ENCODE measurements at places on chromosomes 12 and 14. TPM values are rescaled to one million over a fixed set of nuclear protein-coding genes. Genes with fewer than 3 reads are reported as not detected.

GRCh38 chr12:100043631-100044030 is 58.9 kb upstream of the ANKS1B start:
- no peak for DNase-seq

GRCh38 chr14:77033622-77034589 is 5.4 kb upstream of the IRF2BPL start:
- DNase-seq = peak; percentile 92

- no peak for DNase-seq
Observed at GRCh38 chr14:89138846-89139245, 278.2 kb downstream of the FOXN3 start.

DNA sequence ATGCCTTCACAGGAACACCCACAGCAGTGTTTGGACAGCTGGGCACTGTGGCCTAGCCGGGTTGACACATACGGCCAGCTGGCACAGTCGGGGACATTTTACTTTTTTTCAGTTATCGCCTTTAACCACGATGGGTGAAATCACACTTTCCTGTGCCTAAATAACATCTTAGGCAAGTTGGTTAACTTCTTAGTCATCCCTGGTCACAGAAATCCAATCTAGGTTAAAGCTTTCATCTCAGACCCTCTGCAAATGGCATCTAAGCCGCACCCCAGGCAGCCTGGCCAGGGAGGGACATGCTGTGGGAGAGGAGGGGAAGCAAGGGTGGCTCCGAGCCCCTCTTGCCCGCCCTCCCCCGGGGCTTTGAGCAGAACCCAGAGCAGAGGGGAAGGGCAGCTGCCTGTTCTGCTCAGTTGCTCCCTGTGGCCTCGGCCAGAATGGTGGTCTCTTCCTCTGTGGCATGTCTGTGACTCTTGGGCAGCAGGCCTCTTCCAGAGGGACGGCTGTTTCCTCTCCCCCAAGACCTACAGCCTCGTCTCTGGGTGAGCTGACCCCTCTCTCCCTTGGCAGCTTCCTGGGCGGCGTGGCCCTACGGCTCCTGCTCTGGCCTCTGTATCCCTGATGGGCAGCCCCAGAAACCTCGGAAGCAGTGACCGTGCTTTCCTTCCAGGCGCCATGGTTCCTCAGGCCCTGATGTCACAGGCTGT is 85.4 kb upstream of the DYNC1H1 start:
- no peak for DNase-seq

Gene GPD1
- total RNA-seq = 1.0 TPM

- DNase-seq = no peak
Observed at GRCh38 chr12:69189378-69189978, 49.9 kb upstream of the CPSF6 start.

Gene PROX2
- not detected for total RNA-seq

- DNase-seq = no peak
Observed at GRCh38 chr14:99133636-99134515, 138.1 kb downstream of the BCL11B start.

Gene HOXC6
- total RNA-seq = 1.2 TPM

Gene MEG3
- not detected for total RNA-seq

Gene WNT5B
- total RNA-seq = 0.24 TPM

- no peak for DNase-seq
Observed at GRCh38 chr14:22689199-22689598, 45.0 kb upstream of the OR6J1 start.

Gene LUM
- total RNA-seq = 0.31 TPM

Gene GPRC5D
- not detected for total RNA-seq

DNA sequence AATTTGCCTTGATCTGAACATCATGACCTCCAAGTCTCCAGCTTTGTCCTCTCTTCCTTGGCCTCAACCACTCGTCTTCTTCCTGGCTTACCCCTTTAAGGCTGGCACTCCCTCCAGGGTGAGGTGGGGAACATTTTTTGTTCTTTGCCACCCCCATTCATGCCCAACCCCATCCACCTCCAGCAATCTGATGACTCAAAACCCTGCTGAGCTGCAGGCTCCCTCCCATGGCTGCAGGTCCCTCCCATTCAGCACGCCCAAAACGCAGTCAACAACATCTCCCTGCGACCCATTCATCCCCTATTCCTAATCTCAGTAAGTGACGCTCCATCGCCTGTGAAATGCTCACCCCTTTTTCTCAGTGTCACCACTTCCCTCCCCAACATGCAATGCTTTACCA is 138.8 kb upstream of the PRMT8 start:
- no peak for DNase-seq

DNA sequence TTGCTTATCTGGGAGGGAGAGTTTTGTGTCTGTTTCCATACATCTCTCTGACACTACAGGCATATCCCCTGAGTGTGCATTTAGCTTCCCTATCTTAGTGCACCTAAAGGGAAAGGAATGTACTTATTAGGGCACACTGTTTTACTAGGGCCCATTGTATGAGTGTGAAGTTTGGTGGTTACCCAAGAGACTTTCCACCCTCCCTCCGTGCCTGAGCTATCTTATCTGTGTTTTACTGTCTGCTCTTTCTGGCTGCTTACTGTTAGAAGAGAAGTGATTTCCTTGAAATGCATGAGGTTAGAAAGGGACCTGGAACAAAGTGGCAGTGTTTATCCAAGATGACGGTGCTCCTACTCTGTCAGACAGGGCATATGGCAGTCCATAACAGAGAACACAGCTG is 8.5 kb upstream of the SVOP start:
- DNase-seq = no peak

DNA sequence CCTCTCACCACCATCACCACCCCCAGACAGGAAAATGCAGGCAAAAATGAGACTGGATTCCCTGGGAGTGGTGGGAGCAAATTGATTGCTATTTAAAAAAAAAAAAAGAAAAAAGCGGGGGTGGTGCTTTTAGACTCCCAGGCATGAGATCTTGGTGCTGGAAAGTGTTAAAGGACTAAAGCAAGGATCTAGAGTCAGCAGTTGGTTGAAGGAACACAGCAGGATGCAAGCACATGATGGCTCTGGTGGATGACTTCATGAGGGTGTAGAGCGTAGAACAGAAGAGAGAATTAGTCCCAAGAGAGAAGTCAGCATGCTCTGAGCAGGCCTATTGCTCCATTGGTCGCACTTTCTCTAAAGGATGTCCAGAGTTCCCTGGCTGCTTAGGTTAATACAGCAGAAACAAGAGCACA is 183.8 kb upstream of the HMGA2 start:
- DNase-seq = no peak

DNA sequence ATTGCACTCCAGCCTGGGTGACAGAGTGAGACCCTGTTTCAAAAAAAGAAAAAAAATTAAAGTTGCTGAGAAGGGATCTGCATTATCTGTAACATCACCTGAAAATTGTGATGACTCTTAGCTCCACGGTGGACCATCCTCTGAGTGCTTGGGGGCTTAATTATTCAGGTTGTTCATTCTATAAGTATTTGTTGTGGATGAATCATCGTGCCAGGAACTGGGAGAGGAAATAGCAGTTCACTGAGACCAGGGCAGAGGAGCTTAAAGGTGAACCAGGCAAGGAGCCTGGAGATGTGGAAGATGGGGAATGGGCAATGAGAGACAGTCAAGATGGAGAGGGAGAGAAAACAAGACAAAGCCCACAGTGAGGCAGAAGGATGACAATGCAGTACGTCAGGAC is 25.5 kb upstream of the GSC start:
- no peak for DNase-seq

- no peak for DNase-seq
Observed at GRCh38 chr12:70557583-70558191, 79.5 kb downstream of the PTPRB start.

Gene RABGGTA
- 42.2 TPM for total RNA-seq

GRCh38 chr14:26984311-26985177 is 386.7 kb upstream of the NOVA1 start:
- peak; percentile 48 for DNase-seq

Gene AKAP5
- 1.7 TPM for total RNA-seq

DNA sequence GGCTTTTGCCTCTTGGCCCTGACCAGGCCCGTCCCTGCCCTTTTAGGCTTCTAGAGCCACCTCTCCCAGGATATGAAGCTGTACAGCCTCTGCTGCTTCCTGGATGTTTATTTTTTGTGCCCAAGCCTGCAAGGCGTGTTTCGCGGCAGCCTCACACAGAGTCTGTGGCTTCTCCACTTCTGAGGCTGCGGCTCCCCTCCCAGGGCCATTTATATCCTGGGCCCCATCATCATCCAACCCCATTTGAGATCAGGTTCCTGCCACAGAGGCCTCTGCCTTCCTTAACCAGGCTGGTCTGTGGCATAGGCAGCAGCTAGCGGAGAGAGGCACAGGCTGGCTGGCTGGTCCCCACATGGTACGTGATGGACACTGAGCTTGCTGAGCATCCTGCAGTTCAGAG is 114.1 kb upstream of the PWP1 start:
- no peak for DNase-seq

Gene ADAM20
- total RNA-seq = 1.8 TPM

DNA sequence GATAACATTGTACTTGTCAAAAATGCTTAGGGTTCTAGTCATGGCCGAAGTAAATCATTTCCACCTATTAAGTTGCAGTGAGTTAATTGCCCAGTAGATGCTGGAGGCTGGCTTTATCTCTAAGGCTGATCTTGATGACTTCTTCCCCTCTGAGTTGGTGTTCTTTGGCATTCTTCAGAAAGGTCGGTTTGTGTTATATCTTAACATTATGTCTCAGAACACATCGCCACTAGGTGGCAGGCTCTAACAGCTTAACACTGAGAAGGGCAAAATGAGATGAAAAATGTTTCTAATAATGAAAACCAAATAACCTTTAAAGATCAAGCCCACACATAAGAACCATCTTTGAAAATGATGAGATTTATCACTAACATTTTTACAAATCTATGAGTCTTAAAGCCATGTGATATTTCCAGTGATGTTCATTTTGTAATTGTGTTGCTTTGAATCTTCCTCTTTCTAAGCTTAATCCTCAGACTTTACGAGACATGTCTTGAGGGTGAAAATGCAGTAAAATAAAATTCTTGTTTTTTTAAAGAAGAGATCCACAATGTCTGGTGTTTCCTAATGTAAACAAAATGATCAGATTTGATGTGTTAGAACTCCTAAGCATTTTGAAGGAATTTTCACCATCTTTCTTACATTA is 28.6 kb downstream of the SUDS3 start:
- peak; percentile 73 for DNase-seq

- DNase-seq = no peak
Observed at GRCh38 chr14:22520796-22521195, 68.2 kb downstream of the DAD1 start.

GRCh38 chr14:98173305-98173704 is 1098.7 kb downstream of the BCL11B start:
- no peak for DNase-seq

Gene C12orf56
- total RNA-seq = 3.8 TPM

- DNase-seq = peak; percentile 32
Observed at GRCh38 chr12:66035288-66035966, 95.1 kb downstream of the LLPH start.

GRCh38 chr12:47124451-47124850 is 44.7 kb upstream of the AMIGO2 start:
- no peak for DNase-seq

DNA sequence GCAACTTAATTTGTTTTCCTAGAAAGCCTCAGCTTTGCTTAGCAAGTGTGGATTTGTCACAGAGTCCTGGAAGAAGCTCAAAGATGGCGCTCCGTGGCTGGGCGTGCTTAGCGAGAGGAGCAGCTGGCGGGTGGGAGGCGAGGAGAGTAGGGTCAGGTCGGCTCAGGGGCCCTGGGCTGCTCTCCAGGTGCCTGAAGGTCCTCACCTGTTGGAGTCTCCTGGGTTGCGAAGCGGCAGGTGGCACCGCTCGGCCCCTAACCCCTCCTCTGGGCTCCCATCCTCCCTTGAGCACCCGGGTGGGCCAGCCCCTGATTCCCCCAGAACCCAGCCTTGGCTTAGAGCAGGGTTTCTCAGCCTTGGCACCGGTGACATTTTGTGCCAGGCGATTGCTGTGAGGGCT is 25.1 kb downstream of the LRTM2 start:
- DNase-seq = no peak

DNA sequence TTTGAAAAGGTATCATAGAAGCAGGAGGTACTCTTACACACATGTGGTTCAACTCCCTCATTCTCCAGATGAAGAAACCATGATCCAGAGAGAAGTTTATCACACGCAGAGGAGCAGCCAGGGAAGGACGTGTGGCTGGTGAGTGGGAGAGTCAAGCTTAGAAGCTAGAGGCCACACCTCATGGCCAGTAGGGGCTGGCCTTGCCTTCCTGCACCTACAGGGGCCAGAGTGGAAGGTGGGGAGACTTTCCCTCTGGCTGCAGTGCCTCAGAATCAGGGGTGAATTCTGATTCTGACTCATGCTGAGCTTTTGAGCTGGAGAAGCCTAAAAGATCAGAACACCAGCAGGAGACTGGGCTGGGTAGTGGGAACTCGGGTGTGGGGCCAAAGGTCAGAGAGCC is 1067.9 kb downstream of the BCL11B start:
- DNase-seq = no peak

DNA sequence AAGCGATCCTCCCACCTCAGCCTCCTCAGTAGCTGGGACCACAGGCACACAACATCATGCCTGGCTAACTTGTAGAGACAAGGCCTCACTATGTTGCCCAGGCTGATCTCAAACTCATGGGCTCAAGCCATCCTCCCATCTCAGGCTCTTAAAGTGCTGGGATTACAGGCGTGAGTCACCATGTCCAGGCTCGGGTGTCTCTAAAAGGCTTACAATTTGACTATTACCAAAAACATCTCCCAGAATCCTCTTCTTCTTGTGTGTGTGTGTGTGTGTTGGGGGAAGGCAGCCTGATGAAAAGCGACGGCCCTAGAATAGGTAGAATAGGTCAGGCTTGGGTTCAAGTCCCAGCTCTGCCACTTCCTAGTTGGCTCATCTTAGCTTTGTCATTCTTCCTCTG is 16.8 kb downstream of the MSI1 start:
- DNase-seq = no peak

DNA sequence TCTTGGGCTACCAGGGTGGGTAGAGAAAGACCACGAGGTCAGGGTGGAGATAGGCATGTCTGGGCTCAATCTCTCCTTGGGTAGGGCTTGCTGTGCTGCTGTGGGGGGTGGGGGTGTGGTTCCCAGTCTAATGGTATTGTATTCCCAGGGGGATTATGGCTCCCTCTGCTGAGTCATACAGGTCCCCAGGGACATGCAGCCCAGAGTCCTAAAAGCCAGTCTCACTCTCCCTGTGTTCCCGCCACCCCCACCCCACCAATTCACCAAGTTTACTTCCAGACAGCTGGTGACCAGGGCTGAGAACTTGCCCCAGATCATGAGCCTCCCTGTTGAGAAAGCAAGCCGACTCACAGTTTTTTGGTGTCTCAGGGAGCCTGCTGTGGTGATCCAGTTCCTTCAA is 367.6 kb downstream of the C12orf75 start:
- no peak for DNase-seq
